ENCODE measurements at places on chromosomes 6 and 20.
A peak's percentile ranks its signal among the peaks of the same experiment; 100 is the strongest.

- no peak for DNase-seq
Observed at GRCh38 chr6:107539409-107539808, 49.5 kb downstream of the SOBP start.

GRCh38 chr20:37361336-37361735 lies 15.4 kb downstream of the SRC start:
- no peak for DNase-seq

- DNase-seq: no peak
Observed at GRCh38 chr6:109453594-109454495, 1.7 kb downstream of the MICAL1 start.

DNA sequence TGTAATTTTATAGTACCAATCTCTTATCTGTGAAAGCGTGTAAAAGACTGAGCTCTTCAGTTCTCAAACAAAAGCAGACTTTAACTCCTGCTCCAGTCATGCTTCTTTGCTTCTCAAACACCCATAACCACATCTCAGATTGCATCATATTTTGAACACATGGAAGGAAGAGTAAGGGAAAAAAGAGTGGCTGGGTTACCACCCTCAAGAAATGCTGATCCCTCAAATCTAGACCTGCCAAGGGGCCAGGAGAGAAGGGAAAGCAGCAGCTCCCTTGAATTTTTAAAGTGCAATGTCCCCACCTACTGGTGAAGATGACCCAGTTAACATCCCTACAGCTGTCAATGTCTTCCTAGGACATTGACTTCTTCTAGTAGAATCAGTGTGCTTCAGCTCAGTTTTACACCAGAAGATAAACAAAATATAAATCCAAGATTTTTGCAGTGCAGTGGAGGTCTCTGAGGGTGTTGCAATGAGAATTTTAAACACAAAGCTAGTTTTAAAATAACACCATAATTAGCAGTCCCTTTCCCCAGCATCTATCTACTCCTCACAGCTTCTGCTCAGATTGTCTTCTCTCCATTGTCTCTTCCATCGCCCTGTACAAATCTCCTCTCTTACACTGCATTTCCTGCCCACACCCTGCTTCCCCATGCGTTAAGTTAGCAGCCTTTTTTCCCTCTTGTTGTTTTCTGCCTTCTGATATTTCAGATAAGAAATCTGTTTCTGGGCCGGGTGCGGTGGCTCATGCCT lies 22.6 kb upstream of the HLA-DQB2 start:
- DNase-seq: no peak

DNA sequence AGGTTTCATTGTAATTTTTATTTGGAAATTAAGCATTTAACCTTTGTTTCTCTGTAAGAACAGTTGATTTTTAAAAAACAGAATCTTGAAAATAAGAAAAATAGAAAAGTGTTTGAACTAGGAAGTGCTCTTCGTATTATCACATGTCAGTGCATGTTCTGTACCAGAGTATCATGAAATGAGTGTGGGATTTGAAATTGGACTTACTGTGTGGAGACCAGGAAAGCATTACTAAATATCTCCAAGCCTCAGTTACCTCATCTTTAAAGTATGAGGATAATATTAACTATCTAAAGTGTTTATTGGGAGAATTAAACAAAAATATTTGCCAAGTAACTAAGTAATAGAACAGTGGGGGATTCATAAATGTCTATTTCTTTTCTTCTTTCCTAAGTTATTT lies 156.9 kb upstream of the FLRT3 start:
- no peak for DNase-seq

GRCh38 chr20:50562262-50562701 lies 52.1 kb downstream of the PTPN1 start:
- DNase-seq: no peak

DNA sequence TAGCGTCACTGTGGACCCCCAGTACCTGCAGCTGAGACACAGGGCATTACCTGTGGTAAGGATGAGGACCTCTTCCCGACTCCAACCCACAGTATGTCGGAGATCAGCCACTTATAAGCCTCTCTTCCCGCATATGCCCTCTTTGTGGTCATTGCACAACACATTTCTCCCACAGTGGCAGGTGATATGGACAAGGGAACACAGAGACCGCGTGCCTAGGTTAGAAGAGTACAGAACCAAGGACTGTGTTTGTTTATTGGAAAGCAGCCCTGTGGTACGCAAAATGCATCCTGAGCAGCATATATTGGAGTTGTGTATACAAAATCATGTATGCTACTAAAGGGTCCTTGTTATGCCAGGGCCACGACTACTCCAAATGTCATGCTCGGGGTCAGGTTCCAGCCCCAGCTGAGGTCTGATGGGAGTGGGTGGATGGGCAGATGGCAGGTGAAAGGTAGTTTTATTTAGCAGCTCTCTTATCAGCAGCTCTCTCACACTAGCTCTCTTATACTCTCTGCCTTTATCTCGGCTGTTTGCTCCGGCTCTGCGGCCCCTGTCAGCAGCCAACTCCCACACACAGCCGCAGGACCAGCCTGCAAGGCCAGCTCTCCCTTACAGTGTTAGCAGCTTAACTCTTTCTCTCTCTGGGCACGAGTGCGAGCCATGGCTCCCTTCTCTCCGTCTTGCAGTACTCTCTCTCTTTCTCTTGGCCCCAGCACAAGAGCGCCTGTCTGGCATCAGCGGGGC lies 569.0 kb downstream of the KIF16B start:
- DNase-seq: no peak

DNA sequence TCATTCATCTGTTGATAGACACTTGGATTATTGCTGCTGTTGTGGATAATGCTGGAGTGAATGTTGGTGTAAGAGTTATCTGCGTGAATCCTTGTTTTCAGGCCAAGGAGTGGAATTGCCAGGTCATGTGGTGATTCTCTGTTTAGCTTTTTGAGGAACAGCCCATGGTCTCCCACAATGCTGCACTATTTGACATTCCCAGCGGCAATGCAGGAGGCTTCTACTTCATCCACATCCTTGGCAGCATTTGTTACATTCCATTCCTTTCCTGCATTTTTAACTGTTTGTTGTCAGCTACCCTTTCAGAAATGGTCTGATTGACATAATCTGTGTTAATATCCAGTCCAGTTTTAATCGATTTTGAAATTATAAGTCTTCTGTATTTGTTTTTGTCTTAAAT lies 51.7 kb upstream of the CLDN20 start:
- DNase-seq: no peak

GRCh38 chr20:32453467-32454163 lies 95.5 kb downstream of the ASXL1 start:
- DNase-seq: no peak

DNA sequence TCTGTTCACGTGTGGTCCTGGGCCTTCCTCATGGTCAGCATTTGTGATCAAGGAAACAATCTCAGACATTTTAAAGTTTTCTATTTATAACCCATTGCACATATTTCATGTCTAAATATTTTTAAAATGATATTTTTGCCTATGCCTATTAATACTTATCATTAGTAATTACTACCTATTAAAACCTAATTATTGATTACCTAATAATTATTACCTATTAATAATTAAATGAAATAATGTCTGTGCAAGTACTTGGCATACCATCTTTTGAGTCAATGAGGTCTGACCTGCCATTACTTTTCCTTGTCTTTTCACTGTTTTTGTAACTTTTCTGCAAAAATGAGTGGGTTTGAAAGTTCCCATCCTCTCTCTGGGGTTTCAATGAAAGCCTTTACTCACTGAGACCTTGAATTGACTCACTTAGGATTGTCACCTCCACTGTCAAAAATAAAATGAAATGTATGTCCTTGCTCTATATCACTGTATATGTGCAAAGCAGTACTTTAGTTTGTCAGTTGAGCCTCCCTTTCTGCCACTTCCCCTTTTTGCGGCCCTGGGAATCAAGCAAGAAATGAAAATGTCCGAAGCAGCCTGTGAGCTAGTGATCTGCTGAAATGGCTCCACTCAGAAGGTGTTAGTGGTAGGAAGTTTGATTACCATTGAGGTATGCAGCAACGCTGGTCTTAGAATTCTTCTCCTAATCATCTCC lies 87.8 kb downstream of the L3MBTL3 start:
- no peak for DNase-seq

- no peak for DNase-seq
Observed at GRCh38 chr6:109867970-109868358, 110.1 kb upstream of the GPR6 start.

GRCh38 chr6:147341486-147341885 lies 137.3 kb downstream of the STXBP5 start:
- DNase-seq: no peak

DNA sequence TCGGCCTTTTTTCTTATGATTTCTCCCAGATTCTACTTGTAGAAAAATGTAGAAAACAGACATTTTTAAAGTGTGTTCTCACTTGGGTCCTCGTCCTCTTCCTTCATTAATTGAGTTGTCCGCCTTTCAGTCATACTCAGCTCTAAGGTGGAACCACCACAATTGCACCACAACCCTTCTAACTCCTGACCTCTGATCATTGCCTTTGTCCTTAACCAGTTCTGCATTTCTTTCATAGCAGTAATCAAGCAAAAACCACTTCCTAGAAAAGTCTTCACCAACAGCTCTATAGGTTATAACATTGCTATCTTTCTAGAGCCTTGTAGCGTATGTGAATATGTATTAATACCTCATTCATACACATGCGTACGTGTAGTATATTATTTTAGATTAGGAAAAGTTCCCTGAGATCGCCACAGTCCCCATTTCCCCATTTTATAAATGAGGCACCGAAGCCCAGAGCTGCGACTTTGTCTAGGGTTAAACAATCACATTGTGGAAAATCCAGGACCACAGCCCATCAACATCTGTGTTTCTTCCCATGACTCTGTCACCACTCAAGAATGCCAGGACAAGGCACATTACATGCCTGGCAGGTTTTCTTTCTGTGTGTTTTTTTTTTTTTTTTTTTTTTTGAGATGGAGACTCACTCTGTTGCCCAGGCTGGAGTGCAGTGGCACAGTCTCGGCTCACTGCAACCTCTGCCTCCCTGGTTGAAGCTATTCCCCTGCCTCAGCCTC lies 175.5 kb downstream of the BTBD3 start:
- no peak for DNase-seq

- no peak for DNase-seq
Observed at GRCh38 chr20:34675993-34676641, 775 bp downstream of the PIGU start.

GRCh38 chr6:52341561-52342260 lies 20.2 kb upstream of the PAQR8 start:
- no peak for DNase-seq

DNA sequence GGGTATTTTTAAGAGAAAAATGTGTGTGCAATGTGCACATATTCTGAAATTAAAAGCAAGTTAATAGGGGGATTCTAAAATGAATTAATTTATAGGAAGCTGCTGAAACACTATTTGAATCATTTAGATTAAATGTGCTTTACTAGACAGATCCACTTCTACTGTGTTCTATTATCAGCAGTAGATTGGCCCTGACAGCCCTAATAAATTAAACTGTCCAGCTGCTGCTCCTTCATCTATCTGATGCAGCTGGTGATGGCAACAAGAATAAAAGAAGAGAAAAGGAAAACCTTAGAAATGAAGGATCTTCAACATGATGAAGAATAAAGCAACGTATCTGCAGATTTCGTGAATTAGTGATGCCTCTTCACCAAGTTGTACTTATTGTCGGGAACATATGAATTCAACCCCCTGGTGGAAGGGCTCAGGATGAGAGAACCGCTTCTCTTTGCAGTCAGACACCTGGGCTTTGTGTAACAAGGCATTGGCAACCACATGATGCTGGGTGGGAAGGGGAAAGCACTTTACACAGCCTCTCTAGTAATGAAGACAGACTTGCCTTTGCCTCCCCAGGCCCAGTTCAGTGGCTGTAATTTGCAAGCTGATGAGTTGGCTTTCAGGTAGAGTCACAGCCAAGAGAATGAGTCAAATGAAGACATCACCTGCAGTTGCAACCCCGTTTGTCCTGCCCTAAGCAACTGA lies 94.4 kb downstream of the LAMP5 start:
- DNase-seq: no peak

- no peak for DNase-seq
Observed at GRCh38 chr20:18511571-18511970, 3.8 kb downstream of the SEC23B start.

DNA sequence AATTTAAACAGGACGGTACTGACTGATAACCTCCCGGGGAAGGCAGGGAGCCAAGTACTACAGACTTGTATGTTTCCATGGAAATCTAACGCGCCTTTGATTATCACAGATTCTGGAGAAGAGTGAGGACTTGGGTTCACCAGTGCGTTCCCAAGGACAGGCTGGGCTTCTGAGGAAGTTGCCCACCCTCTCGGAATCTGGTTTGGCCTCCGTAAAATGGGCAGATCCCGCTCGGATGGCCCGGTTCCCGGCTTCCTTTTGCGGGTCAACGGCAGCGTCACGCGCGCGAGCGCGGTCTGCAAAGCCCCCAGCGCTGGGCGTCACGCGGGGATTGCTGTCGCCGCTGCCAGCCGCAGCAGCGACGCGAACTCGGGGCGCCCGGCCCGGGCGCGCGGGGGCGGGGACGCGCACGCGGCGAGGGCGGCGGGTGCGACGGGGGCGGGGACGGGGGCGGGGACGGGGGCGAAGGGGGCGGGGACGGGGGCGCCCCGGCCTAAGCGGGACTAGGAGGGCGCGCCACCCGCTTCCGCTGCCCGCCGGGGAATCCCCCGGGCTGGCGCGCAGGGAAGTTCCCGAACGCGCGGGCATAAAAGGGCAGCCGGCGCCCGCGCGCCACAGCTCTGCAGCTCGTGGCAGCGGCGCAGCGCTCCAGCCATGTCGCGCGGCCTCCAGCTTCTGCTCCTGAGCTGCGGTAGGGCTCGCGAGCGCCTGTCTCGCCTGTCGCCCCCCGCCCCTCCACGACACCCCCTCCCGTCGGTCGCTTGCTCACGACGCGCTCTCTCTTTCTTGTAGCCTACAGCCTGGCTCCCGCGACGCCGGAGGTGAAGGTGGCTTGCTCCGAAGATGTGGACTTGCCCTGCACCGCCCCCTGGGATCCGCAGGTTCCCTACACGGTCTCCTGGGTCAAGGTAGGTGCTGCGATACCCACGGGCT lies at the start of gene CD83:
Gene CD83, plus strand, starts transcription at position 615 of the 933 bp plus-strand sequence. Its CDS starts 40 bp downstream, at position 655.
- DNase-seq: peak; percentile 52

DNA sequence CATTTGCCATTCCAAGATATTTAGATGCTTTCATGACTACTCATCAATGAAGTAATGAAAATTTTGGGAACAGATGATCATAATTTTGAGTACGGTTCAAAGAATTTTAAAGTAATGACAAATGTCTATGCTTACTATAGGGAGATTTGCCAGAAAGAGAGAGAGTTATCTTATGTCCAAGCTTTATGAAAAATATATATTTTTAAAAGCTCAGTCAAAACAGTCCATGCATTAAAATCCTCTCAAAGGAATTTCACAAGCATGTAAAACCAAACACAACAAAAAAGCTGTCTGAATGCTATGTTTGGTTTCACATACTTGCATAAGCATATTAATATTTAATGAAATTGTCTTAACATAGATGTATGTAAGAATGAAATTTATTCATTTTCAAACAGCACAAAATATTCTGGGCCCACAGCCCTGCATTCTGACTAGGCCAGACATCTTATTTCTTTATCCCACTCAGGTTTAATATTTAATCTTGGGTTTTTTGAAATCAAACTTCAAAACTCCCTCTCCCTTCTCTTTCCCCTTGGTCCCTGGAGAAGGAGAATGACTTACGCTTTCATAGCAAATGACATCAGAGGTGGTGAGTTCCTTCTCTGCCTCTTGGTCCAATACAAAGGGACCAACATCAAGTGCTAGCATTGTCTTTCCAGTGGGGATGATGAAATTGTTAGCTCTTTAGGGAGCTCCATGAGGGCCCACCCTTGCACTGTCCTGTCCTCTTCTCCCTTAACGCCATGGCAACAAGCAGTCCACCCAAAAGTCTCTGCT lies 94.2 kb downstream of the ADAT2 start:
- DNase-seq: no peak

- no peak for DNase-seq
Observed at GRCh38 chr6:13528232-13528631, 40.8 kb upstream of the GFOD1 start.

- DNase-seq: no peak
Observed at GRCh38 chr6:99611148-99611547, 4.5 kb downstream of the PRDM13 start.
